ENCODE measurements at places on chromosomes 13 and 19. TPM values are rescaled to one million over a fixed set of nuclear protein-coding genes. Genes with fewer than 3 reads are reported as not detected.

DNA sequence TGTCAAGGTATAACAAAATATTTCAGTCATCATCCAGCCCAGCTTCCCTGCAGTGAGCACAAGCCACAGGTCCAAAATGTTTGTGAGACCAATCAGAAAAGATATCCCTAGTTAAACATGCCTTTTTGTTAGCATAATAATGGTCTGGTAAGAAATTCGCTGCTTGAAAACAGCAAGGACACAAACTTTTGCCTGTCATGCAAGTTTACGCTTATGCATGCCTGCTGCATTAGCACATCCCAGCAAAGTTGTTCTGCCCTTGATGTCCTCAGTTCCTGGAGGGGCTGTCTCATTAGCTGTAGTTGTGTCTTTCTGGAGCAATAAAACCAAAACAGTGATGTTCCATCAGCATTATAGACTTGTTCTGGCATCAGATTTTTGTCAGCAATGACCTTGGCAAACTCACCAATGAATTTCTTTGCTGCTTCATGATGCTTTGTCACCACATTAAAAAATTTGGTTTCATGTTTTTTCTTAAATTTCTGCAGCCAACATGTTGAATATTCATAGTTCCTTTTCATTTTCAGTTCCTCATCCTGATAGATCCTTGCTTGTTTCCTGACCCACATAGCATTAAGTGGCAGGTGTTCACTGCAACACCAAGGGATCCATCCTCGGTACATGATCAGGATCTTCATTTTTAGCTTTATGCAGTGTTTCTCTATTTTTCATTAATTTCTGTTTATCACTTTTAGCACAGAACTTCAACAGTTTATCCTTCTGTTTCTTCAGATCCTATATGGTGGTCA, 72.0 kb upstream of the GPR183 start:
- no peak for DNase-seq
- H3K27ac ChIP-seq = no peak overlapping the region
- H3K27me3 ChIP-seq = no peaks in the 10 kb centered on the region
- H3K4me1 ChIP-seq = peaks cover 89% of the 10 kb centered on the region
- no peak overlapping the region for H3K4me3 ChIP-seq

DNA sequence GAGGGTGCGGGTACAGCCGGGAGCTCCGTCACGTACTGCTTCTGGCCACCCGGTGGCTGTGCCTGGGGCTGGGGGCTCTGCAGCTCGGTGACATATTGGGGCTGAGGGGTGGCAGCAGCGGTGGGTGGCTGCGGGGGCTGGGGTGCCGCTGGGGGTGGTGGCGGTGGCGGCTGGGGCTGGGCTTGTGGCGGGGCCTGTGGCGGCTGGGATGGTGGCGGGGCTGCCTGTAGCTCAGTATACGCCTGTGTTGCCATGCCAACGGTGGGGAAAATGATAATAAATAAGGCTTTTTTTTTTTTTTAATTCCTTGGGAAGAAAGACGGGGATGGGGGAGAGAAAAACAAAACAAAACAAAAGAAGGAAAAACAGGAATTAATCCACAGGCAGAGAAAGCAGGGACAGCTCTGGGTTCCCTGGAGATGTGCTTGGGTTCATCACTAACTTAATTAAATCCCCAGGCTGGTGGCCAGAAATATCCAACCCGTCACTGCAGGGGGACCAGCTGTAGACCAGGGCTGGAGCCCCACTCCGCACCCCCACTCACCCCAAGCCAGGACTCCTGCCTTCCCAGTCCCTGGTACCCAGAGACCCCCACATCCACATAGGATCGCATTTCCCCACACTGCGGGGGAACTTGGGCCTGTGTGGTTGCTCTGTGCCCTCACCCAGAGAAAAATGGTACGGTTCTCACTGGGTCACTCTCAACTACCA, 12.4 kb downstream of the RFX1 start:
- peaks cover 15% of the 10 kb centered on the region for H3K4me1 ChIP-seq
- no peak overlapping the region for H3K4me3 ChIP-seq
- DNase-seq = no peak
- no peak overlapping the region for H3K27ac ChIP-seq
- no peaks in the 10 kb centered on the region for H3K27me3 ChIP-seq

GRCh38 chr13:20394169-20394501, 131.5 kb downstream of the CRYL1 start:
- H3K36me3 ChIP-seq = no peaks in the 10 kb centered on the region
- H3K27ac ChIP-seq = no peak overlapping the region
- no peaks in the 10 kb centered on the region for H3K4me1 ChIP-seq
- DNase-seq = no peak
- no peaks in the 10 kb centered on the region for H3K27me3 ChIP-seq

DNA sequence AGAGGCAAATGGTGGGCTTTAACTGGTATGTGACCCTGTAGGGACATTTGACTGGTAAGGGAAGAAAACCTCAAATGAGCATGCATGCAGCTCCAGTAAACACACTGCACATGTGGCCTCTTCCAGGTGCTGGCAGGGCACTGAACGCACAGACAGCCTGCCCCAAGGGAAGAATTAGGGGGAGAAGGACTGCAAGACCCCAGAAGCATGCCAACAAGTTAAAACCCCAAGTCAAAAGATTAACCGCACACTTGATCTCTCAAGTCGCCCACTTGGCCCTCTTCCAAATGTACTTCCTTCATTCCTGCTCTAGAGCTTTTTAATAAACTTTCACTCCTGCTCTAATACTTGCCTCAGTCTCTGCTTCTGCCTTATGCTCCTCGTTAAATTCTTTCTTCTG, 46.9 kb upstream of the SLITRK1 start:
- H3K36me3 ChIP-seq = no peaks in the 10 kb centered on the region
- H3K4me1 ChIP-seq = no peaks in the 10 kb centered on the region
- H3K27me3 ChIP-seq = peaks cover 4% of the 10 kb centered on the region

CEACAM8 gene
- not detected for total RNA-seq

CEACAM7 gene
- not detected for total RNA-seq

Data from activated CD4-positive, alpha-beta T cell treated with anti-CD3 and anti-CD28 coated beads for 36 hours (primary cell).